ENCODE measurements at places on chromosomes 6 and 20.

DNA sequence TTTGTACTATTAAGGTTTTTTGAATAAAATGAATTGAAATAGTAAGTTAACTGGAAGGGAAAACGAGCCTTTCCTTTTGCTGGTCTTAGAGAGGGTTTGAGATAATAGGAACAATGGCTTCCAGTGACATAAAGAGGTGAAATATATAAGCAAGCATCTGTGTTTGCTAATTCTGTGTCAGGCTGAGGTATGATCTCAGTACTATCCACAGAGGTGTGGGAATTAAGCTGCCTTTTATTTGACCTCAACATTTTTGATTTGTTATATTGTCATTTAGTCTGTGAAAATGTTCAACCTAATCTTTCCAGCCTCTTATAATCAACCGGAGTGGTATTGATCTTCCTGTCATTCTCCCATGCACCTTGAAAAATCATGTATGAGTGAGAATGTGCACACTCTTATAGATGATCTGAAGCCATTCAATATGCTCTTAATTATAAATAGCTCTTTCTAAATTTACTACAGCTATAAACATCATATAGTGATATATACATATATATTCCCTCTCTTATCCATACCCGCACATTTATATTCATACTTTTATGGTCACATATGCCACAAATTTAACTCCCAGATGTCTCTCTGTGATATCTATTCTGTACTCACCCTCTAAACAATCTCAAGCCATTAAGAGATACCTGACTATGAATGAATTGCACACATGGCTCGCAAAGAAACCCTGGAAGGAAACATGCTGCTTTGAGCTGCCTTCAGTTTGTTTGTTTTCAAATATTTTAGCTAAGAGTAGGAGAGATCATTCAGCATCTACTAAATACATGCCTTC is 754.7 kb upstream of the NRSN1 start:
- no peak for DNase-seq

DNA sequence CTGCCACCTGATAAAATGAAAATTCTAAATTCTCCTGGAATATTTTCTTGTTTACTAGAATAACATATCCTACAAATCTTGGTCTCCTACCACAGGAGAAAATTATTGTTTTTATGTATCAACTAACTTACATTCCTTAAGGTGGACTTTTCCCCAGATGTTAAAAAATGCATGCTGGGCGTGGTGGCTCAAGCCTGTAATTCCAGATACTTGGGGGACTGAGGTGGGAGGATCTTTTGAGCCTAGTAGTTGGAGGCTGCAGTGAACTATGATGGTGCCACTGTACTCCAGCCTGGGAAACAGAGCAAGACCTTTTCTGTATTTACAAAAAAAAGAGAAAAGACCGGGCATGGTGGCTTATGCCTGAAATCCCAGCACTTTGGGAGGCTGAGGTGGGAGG is 27.9 kb upstream of the TFAP2C start:
- no peak for DNase-seq

DNA sequence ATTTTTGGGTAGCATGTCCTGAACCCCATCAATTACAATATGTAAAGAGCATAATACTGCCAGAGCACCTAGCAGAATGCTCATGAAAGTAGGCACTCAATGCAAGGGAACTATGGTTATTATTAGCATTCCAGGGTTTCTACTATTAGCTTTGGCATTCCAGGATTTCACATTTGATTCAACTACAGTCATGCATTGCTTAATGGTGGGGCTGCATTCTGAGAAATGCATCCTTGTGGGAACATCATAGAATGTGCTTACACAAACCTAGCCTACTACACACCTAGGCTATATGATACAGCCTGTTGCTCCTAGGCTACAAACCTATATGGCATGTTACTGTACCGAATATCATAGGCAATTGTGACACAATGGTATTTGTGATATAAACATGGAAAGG is 247.8 kb downstream of the CD83 start:
- no peak for DNase-seq

- no peak for DNase-seq
Measured at GRCh38 chr6:81594501-81594900, 158.0 kb downstream of the TENT5A start.

DNA sequence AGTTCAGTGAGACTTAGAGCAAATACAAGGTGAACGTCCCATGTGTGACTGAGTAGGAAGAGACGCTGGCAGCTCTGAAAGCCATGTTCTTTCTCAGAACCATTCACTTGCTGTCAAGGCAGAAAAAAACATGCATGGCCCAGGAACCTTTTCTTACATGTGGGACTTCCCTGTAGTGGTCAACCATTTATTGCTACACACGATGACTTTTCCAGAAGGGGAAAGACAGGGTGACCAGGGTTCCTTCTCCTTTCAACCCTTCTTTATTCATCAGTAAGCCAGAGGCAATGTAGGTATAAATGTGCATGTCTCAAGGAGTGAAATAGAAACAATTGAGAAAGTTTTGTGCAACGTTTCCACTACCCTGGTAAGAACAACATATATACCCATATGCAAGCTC is 189.0 kb downstream of the NFATC2 start:
- no peak for DNase-seq

DNA sequence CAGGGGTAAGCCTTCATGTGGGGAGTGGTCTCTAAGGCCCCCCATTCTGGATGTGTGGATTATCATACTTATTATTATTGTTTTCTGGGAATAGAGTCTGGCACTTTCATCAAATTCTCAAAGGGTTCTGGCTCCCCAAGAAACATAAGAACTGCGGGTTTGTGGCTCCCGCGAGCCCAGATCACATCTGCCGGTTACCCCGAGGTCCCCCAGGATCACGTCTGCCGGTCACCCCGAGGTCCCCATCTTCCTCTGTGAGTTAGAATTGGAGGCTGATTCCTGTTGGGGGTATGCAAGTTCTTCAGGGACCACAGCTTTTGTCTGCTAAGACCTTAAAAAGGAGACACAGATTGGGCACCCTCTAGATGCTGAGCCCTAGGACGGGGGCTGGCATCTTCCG is 116.7 kb upstream of the FRMD1 start:
- DNase-seq = no peak

GRCh38 chr20:31758521-31758920 is 19.4 kb downstream of the TPX2 start:
- DNase-seq = no peak

Data from HepG2 (cell line).